GM12878 (cell line): ENCODE measurements at places on chromosomes 2 and 18.

DNA sequence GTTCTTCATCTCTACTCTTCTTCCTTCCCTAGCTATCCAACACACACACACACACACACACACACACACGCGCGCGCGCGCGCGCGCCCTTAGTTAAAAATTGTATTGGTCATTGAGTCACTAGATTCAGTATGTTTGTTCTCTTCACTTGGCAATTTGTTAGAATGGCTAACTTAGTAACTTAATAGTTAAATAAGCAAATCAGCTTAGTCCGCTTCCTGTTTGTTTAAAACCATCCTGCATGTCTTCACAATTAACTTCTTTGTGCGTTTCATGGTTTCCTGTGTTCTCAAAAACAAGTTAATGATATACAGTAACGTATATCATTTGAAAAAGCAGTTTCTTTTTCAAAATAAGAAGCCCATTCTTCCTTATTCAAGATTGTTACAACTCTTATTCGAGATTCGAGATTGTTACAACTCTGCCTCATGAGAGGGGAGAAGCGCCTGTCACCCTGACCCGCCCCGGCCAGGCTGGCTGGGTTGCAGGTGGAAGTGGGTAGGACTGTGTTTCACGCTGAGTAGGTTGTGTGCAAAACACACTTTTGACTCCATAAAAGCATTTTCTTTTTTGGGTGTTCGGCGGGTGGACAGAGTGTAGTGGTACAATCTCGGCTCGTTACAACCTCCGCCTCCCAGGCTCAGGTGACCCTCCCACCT lies 9.5 kb upstream of the CNNM3 start:
- DNase-seq, result peak; percentile 38

DNA sequence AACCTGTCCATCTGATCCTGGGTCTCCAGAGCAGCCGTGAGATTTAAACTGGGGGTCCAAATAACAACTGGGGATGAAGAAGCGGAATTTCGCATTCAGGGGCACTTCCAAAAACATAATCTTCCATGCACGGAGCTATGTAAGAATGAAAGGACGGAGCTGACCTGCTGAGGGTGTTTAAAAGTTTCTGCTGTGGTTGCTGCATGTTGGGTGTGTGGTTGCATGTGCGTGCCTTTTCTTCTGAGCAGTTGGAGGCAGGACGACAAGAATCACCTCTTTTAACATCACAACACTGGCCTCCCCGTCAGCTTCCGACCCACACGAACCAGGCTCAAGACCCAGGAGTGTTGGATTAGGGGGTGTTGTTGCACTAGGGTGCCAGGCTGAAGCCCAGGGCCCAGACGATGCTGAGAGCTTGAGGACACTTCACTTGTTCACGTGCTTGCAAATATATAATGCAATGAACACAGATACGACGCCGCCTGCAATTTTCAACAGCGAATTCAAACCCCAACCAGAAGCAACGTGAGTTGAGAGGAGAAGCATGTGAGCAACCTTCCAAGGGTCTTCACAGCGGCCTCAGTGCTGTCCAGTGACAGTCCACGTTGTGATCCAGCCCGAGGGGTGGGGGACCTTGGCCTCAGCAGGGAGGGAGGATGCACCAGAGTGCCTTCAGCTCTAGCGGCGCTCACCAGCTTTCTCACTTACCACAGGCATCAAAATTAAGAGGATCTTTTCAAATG lies 76.0 kb upstream of the SALL3 start:
- no peak for DNase-seq

DNA sequence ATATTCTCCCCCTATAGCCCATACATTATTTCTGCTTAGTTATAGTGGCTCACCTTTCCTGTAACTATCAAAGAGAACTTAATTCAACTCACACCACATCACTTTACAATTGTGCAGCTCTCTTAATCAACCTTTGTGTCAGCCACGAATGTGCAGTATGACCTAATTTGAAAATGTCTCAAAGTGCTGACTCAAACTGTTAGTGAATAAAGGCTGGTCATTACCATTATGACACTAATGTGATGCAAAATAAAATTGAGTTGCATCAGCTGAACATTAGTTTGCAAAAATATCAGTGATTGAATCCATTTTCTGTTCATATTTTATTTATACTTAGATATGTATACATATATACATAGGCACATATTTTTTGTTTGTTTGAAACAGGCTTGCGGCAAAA lies 251.8 kb downstream of the MEIS1 start:
- no peak for DNase-seq

GRCh38 chr2:115842306-115842705 lies 1399.9 kb downstream of the DPP10 start:
- DNase-seq, result no peak

DNA sequence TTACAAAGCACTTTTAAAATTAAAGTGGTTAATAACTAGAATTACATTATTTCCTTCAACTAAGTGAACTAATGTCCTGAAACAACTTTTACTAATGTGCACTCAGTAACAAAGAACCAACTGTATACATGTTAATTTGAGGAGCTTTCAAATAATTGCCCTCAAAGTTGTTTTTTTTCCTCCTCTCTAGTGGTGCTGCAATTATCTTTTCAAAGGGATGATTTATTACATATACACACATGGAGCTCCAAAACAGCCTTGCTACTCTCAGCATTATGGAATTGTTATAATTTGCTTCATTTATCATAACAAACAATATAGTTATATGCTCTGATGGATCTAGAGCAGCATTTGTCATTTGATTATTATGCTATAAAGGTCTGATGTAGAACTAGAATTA lies 246.3 kb upstream of the RASGRP3 start:
- no peak for DNase-seq

DNA sequence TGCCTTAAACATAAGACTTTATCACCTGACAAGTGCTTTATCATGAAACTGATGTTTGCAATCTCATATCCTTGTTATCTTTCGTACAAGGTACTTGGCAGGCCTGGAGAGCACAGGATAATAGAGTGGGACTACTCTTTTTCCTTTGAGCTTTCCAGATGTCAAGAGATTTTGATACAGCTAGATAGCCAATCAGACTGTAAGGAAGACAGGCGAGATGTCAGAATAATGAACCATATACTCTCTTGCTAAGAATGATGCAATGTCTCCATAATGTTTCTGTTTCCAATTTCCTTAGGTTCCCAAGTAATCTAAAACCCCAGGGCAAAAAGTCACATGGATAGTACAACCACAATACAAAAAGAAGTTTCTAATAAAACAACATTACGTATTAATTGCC lies 313.1 kb downstream of the PDE11A start:
- no peak for DNase-seq

DNA sequence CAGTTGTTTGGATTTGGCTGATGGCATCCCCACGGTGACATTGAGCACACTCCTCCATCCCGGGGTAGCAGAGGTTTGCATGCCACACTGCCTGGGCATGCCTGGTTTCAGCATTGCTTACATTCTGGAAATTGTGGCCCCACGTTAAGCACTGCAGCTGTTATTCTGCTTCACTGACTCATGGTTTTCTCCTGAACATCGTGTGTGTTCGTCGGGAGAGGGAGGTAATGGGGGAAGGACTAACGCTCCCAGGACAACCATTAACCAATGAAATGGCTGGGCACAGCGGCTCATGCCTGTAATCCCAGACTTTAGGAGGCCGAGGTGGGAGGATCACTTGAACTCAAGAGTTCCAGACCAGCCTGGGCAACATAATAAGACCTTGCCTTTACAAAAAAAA lies 28.2 kb upstream of the YWHAQ start:
- DNase-seq, result no peak

DNA sequence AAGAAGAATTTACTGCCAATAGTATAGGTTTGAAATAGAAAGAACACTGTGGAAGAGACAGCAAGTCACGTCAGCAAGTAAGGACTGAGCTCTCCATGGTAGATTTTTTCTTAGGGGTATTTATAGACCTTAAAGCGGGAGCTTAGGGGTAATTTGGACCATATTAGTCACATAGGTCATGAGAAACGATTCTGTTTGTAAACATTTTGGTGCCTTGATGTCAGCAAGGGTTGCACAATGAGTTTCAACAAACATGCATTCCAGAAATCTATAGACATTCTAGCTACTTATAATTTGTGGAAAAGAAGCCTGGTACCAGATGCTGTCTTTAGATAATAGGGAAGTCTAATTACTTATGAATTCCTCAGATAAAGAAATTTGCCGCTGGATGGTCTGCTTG lies 624.7 kb downstream of the TDRD15 start:
- no peak for DNase-seq

- DNase-seq, result no peak
Observed at GRCh38 chr2:196503398-196503797, 136.1 kb upstream of the CCDC150 start.

GRCh38 chr2:73944714-73945113 lies 18.0 kb downstream of the DGUOK start:
- no peak for DNase-seq

GRCh38 chr18:21134895-21135294 lies 23.3 kb upstream of the ROCK1 start:
- no peak for DNase-seq

DNA sequence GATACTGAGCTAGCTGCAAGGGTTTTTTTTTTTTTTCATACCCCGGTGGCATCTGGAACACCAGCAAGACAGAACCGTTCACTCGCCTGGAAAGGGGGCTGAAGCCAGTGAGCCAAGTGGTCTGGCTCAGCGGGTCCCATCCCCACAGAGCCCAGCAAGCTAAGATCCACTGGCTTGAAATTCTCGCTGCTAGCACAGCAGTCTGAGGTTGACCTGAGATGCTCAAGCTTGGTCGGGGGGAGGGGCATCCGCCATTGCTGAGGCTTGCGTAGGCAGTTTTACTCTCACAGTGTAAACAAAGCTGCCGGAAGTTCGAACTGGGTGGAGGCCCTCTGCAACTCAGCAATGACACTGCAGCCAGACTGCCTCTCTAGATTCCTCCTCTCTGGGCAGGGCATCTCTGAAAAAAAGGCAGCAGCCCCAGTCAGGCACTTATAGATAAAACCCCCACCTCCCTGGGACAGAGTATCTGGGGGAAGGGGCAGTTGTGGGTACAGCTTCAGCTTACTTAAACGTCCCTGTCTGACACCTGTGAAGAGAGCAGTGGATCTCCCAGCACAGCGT lies 5.1 kb upstream of the MIB1 start:
- DNase-seq, result no peak

DNA sequence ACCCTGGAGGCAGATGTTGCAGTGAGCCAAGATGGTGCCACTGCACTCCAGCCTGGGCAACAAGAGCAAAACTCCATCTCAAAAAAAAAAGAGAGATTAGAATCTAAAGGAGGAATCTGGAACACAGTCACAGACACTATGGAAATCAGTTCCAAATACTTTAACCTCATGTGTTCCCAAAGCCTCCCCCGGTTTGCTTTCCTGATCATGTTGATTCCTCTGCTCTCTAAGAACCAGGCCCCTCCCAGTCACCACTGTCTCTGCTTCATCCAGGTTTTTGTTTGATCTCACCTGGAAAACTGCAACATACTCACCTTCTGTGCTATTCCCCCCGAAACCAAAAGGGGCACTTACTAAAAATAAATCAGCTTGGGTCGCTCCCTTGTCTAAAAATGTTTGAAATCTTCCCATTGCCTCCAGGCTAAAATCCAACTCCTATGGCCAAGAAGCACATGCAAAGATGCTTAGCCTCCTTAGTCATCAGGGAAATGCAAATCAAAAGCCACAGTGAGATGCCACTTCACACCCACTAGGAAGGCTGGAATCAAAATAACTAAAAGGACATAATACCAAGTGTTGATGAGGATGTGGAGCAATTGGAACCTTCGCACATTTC lies 6.2 kb upstream of the NEU2 start:
- DNase-seq, result no peak

GRCh38 chr2:55025082-55025481 lies 25.2 kb downstream of the RTN4 start:
- no peak for DNase-seq

DNA sequence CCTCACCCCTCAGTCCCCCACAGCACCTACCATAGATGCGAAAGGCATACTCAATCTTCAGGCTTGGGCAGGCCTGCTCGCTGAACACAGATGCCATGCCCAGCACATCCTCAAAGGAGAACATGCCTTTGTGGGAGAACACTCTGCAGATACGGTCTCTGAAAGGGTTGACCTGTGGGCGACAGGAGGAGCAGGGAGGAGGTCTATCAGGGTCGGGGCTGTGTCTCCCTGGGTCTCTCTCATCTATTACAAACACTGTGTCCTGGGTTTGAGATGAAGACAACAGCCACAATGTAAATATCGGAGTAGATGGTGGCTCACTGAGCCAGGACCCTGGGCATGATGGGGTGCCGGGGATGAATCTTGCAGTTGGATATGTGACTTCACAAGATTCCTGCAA lies 46.0 kb downstream of the CIB4 start:
- no peak for DNase-seq

DNA sequence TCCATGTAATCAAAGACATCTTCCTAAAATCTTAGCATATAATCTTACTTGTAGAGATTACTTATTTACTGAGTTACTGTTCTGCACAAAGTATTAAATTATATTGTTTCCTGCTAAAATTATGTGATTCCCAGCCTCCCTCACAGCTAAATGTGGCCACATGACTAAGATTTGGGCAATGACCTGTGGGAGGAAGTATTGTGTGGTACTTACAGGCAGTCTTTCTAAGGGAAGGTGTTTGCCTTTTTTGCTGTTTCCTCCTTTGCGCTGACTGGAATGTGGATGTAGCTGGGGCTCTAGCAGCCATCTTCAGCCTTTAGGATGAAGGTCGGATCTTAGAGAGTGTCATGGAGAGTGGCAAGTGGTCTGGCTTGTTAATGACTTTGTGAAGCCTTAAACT lies 146.3 kb upstream of the APCDD1 start:
- DNase-seq, result no peak

- DNase-seq, result no peak
Observed at GRCh38 chr2:138324068-138324771, 177.3 kb upstream of the SPOPL start.

DNA sequence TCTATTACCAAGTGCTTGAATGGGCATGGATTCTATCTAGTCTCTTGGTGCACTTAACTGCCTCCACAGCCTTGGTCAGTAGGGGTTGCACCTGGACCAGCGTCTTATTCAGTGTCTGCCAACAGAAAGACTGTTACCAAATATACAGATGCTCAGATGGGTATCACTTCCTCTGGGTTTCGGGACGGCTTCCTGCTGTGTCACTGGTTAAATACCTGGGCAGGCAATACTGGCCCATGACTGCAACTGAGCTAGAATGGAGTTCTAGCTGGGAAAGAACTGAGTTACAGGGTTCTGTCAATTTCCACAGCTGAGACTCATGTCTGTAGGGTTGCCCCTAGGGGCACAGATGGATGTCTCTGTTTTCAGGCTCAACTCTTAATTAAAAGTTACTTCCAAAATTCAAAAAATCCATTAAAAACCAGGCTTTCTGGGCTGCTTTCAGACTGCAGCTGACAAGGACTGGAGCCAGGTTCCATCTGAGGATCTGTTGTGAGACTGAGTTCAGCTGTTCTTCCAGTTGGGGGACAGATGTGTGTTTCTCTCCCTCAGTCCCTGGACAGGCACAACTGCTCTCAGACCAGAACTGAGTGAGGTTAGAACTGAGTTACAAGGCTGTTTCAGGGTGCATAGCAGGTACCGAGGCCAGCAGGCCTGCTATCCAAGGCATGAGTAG lies 789.6 kb upstream of the SLC8A1 start:
- DNase-seq, result no peak

GRCh38 chr2:29110916-29111535 lies 4.2 kb upstream of the CLIP4 start:
- no peak for DNase-seq

GRCh38 chr2:54967759-54968365 lies 82.4 kb downstream of the RTN4 start:
- DNase-seq, result no peak
